Kidney (tissue), 22 donors: ENCODE measurements at places on chromosomes 4 and X. TPM values are rescaled to one million over a fixed set of nuclear protein-coding genes. Genes with fewer than 3 reads are reported as not detected.

STK32B gene
- 18.1 TPM for polyA plus RNA-seq

GRCh38 chrX:118315529-118315928 is 30.4 kb upstream of the WDR44 start:
- no peak for DNase-seq

LRRC66 gene
- polyA plus RNA-seq, result 0.45 TPM

- no peak for DNase-seq
These were observed 1.9 kb downstream of the POU4F2 start for GRCh38 chr4:146640465-146641061.

AWAT2 gene
- polyA plus RNA-seq, result not detected

GRCh38 chrX:27132862-27133261 is 330.3 kb downstream of the PPP4R3C start:
- peak; percentile 70 for DNase-seq

DNA sequence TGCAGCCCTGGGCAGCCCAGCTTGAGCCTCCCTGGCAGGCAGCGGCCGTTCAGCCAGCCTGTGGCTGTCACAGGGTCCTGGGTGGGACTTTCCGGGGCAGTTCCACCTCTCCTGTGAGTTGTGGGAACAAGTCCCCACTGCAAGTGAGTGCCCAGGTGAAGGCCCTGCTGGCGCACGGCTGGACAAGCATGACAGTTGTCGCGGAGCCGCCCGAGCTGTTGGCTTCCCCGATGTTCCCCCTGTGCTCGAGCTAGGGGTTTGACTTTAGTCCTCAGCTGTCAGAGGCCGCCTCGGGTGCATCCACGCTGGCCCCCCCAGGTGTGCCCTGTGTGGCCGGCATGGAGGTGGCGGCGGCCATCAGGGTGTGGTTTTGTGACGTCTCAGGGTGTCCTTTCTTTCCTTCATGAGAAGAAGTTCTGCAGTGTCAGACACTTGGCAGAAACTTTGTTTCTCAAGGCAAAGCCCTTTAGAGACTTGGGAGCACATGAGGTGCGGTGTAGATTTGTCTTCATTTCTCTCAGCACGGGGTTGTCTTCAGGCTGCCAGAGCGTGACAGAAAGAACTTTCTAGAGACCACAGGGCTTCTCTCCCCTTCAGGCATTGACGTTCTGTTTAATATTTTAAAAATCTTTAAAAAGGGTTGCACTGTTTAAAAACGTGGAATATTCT is 69.4 kb upstream of the HGFAC start:
- DNase-seq, result no peak
